ENCODE measurements at places on chromosomes 3 and 15.

GRCh38 chr3:171561596-171562323, 101.6 kb upstream of the TNIK start:
- DNase-seq, result no peak

GRCh38 chr15:101447561-101448071, 41.9 kb downstream of the PCSK6 start:
- DNase-seq, result no peak

DNA sequence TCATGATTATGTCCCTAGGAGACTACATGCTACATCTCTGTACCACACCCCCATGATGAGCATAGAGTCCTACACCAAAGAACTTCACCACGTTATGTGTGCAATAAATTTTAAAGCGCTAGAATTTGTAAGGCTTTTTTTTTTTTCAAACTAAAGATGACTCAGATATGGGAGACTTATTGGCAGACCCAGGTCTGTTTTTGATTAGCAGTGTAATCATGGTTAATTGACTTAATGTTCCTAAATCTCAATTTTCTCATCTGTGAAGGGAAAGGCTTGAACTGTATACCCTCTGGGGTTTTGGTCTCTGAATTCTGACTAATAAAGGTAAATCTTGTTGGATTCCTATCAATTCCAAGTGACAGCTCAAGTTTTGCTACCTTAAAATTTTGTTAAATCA, 26.4 kb downstream of the ABI3BP start:
- no peak for DNase-seq

GRCh38 chr15:41905036-41905793, 11.4 kb upstream of the SPTBN5 start:
- DNase-seq, result no peak

DNA sequence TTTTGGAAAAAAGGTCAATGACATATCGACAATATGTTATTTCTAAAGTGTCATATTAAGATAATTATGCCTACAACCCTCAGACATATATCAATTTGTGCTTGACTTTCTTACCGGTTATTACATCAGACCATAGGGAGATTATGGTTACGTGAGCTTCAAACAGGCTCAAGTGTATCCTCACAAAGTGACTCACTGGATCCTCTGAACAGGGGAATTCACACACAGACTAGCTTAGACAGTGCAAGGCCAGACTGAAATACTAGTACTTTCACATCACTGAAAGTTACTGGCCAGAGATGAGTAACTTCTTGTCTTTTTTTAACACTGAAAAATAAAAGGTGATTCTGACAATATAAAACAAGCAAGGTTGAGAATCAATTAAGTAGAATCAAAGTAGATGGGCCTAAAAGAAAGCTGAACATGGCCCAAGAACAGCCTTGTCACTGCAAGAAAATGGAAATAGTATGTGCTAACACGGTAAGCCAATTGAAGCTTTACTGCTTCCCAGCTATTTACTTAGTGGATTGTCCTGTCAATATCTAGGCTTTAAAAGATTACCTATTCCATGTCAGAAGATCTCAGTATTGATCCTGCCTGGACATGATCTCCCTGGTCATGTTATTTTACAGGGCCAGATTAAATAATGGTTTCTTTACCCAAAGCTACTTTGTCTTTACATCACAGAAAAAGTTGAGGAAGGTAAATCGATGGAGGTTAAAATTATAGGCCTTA, 848.6 kb downstream of the ROBO1 start:
- DNase-seq, result no peak

GRCh38 chr3:171437115-171437756, 23.0 kb downstream of the TNIK start:
- no peak for DNase-seq

Data from stimulated activated CD8-positive, alpha-beta memory T cell treated with anti-CD3 and anti-CD28 coated beads, Interleukin-12 subunit alpha, Interleukin-12 subunit beta, amount 100 ng/mL, for 4 hours (primary cell).